ENCODE measurements at places on chromosomes 7 and 10. TPM values are rescaled to one million over a fixed set of nuclear protein-coding genes. Genes with fewer than 3 reads are reported as not detected.
A peak's percentile ranks its signal among the peaks of the same experiment; 100 is the strongest.

- H3K27ac ChIP-seq = no peak overlapping the region
- H3K36me3 ChIP-seq = no peaks in the 10 kb centered on the region
- no peak for DNase-seq
- no peak overlapping the region for H3K4me3 ChIP-seq
These were observed 141.9 kb downstream of the ELFN1 start for GRCh38 chr7:1811850-1812508.

The BMS1 gene
- total RNA-seq = 40.8 TPM

DNA sequence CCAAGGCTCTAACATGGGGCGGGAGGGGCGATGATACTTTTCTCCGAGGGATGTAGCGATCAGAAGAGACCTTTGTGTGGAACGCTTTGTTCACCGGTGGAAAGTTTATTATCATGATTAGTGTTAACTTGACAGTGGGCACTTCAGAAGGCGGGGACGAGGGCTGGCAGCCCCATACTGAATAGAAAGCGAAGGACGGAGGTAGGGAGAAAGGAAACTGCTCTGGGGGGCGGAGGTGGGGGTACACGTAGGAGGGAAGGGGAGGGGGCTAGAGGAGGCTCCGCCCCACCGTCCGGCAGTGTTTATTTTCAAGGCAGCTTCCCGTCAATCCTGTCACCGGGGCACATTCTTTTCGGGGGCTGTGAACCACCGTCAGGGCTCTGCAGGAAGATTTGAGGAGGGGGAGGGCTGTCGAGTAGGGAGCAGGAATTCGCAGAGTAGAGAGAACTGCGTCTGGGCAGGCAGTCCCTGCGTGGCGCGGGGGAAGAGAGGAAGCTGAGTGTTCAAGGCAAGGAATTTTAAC is 9.4 kb upstream of the NKX2-3 start:
- H3K36me3 ChIP-seq = no peaks in the 10 kb centered on the region
- peaks cover 9% of the 10 kb centered on the region for H3K4me1 ChIP-seq
- H3K27ac ChIP-seq = no peak overlapping the region
- H3K4me3 ChIP-seq = peak overlapping the region; percentile 64

- no peaks in the 10 kb centered on the region for H3K4me1 ChIP-seq
- peaks cover 6% of the 10 kb centered on the region for H3K36me3 ChIP-seq
- no peak overlapping the region for H3K4me3 ChIP-seq
- DNase-seq = no peak
- H3K27ac ChIP-seq = no peak overlapping the region
These were observed 60.6 kb downstream of the LMBR1 start for GRCh38 chr7:156832195-156832877.

DNA sequence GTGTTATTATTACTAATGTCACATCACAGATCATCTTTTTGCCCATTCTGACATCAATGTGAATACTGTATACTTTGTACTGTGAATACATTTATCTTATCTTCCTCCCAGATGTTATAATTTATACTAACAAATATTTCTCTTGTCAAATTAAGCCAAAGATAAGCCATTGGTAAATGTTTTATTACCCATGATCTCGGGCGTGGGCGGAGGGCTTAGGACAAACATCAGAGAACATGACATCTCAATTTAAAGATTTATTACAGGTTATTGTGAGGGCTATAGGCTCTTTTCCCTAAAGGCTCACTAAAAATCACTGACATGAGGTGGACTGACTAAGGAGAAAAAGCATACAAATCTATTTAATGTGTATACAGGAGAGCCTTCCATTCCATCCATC is 58.2 kb upstream of the DGKB start:
- H3K27me3 ChIP-seq = no peaks in the 10 kb centered on the region
- no peak for DNase-seq
- no peak overlapping the region for H3K27ac ChIP-seq
- no peaks in the 10 kb centered on the region for H3K4me1 ChIP-seq
- no peak overlapping the region for H3K4me3 ChIP-seq

- DNase-seq = no peak
- H3K4me3 ChIP-seq = peak overlapping the region; percentile 60
- peak overlapping the region; percentile 70 for H3K27ac ChIP-seq
- peaks cover 73% of the 10 kb centered on the region for H3K36me3 ChIP-seq
- no peaks in the 10 kb centered on the region for H3K27me3 ChIP-seq
These were observed 211.4 kb upstream of the KLF14 start for GRCh38 chr7:130945411-130945811.

GRCh38 chr10:66928776-66929175 is 2.9 kb downstream of the LRRTM3 start:
- H3K27me3 ChIP-seq = peaks cover 60% of the 10 kb centered on the region
- no peak overlapping the region for H3K27ac ChIP-seq
- no peaks in the 10 kb centered on the region for H3K4me1 ChIP-seq
- H3K36me3 ChIP-seq = no peaks in the 10 kb centered on the region
- DNase-seq = no peak

The ATG9B gene
- 12.3 TPM for total RNA-seq

The ETV1 gene
- total RNA-seq = 0.10 TPM

The CDHR1 gene
- 0.91 TPM for total RNA-seq

- no peak overlapping the region for H3K27ac ChIP-seq
- H3K4me1 ChIP-seq = peaks cover 6% of the 10 kb centered on the region
- peaks cover 19% of the 10 kb centered on the region for H3K36me3 ChIP-seq
- no peak overlapping the region for H3K4me3 ChIP-seq
- no peak for DNase-seq
These were observed 277.7 kb upstream of the KAT6B start for GRCh38 chr10:74548676-74549075.

DNA sequence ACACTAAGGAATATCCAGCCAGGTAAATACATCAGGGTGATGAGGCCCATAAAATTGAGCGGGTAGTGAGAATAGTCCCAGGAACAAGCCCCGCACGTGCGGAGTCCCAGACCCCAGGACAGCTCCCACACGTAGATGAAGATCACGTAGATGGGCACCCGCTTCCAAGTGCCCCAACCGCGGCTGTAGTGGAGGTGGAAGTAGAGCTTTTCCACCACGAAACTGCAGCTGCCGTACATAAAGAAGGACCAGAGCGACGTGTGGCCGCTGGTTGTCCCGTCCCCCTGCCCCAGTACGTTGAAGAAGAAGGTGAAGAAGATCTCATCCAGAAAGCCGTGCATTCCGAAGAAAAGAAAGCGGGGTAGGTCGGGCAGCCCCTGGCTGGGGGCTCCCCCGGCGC is 948 bp downstream of the TMEM229A start:
- peak overlapping the region; percentile 65 for H3K4me3 ChIP-seq
- H3K36me3 ChIP-seq = no peaks in the 10 kb centered on the region
- DNase-seq = no peak
- H3K27me3 ChIP-seq = peaks cover 65% of the 10 kb centered on the region
- H3K27ac ChIP-seq = no peak overlapping the region

- no peak overlapping the region for H3K4me3 ChIP-seq
- H3K27ac ChIP-seq = peak overlapping the region; percentile 1
- H3K27me3 ChIP-seq = no peaks in the 10 kb centered on the region
- H3K36me3 ChIP-seq = peaks cover 76% of the 10 kb centered on the region
- DNase-seq = no peak
- peaks cover 68% of the 10 kb centered on the region for H3K4me1 ChIP-seq
These were observed 16.3 kb downstream of the SEPTIN7 start for GRCh38 chr7:35817181-35817580.

DNA sequence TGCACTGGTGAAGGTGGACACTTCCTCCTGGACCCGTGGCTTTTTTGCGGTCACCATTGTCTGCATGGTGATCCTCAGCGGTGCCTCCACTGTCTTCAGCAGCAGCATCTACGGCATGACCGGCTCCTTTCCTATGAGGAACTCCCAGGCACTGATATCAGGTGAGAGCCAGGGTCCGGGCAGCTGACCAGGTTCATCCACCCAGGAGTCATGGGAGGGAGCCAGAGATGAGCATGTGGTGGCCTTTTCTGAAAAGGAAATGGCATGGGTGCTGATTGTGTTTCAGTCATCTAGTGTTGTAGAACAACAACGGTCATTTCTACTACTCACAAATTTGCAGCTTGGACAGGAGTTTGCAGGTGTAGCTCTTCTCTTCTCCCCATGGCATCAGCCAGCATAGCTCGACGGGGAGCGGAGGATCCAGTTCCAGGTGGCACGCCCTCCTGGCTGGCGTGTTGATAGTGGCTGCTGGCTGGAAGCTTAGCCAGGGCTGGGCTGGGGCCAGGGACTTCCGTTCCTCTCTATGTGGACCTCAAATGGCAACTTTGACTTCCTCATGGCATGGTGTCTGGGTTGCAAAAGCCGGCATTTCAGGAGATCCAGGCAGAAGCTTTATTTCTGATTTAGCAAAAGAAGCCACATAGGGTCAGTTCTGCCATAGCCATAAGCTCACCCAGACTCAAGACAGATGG is 32.7 kb downstream of the SLC29A3 start:
- DNase-seq = no peak
- H3K36me3 ChIP-seq = no peaks in the 10 kb centered on the region
- H3K27ac ChIP-seq = no peak overlapping the region
- no peaks in the 10 kb centered on the region for H3K4me1 ChIP-seq

The GSDME gene
- 7.5 TPM for total RNA-seq

DNA sequence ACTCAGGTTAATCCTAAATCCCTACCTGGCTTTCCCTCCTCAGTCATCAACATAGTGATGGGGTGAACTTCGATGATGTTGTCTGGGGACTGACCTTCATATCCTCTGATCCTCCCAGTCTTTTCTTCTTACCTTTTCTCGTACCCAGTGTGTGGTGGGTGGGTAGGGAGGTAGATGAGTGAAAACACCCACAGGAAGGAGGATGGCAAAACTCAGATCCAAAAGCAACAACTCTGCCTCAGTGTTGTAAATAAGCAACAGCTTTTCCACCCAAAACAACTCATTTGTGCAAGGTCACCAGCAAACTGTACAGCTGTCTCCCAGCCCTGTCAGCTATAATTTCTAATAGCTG is 38.6 kb downstream of the VOPP1 start:
- H3K27ac ChIP-seq = peak overlapping the region; percentile 97
- DNase-seq = no peak
- peaks cover 85% of the 10 kb centered on the region for H3K4me1 ChIP-seq

All from activated naive CD8-positive, alpha-beta T cell treated with anti-CD3 and anti-CD28 coated beads for 36 hours (primary cell).